ENCODE measurements at places on chromosomes 7 and 10. TPM values are rescaled to one million over a fixed set of nuclear protein-coding genes. Genes with fewer than 3 reads are reported as not detected.

The IKZF1 gene
- not detected for total RNA-seq

The BAZ1B gene
- 71.1 TPM for total RNA-seq

The CXCL12 gene
- 75.3 TPM for total RNA-seq

The PSMA2 gene
- total RNA-seq = 117 TPM

The MACC1 gene
- 1.1 TPM for total RNA-seq

The CTAGE8 gene
- total RNA-seq = 0.19 TPM

The SDK1 gene
- 0.19 TPM for total RNA-seq

The SPDYE5 gene
- total RNA-seq = not detected

The CHN2 gene
- 4.2 TPM for total RNA-seq

The CARD11 gene
- 0.28 TPM for total RNA-seq

The GIMAP4 gene
- 0.56 TPM for total RNA-seq

The GIMAP2 gene
- 2.5 TPM for total RNA-seq

The FANK1 gene
- total RNA-seq = 5.4 TPM

The KCNIP2 gene
- 2.0 TPM for total RNA-seq

The OR9A2 gene
- not detected for total RNA-seq

The NEUROG3 gene
- not detected for total RNA-seq

The CPN1 gene
- total RNA-seq = not detected

The PEX1 gene
- total RNA-seq = 16.5 TPM

The SH2D4B gene
- total RNA-seq = under 0.01 TPM

The TRIM73 gene
- 0.19 TPM for total RNA-seq

The CCDC186 gene
- 20.0 TPM for total RNA-seq

The TFEC gene
- total RNA-seq = not detected

The CLRN3 gene
- total RNA-seq = not detected

The NACAD gene
- 0.38 TPM for total RNA-seq

The WBP1L gene
- 65.1 TPM for total RNA-seq

The CYP3A5 gene
- under 0.01 TPM for total RNA-seq

The ABCB4 gene
- 0.28 TPM for total RNA-seq

The TRPV5 gene
- not detected for total RNA-seq
